Thyroid gland (tissue), 4 donors: ENCODE measurements at places on chromosomes 16 and 17. TPM values are rescaled to one million over a fixed set of nuclear protein-coding genes. Genes with fewer than 3 reads are reported as not detected.

- no peak for DNase-seq
- no peak overlapping the region for H3K4me3 ChIP-seq
- H3K27ac ChIP-seq, result no peak overlapping the region
- H3K27me3 ChIP-seq, result no peaks in the 10 kb centered on the region
- no peaks in the 10 kb centered on the region for H3K36me3 ChIP-seq
- H3K4me1 ChIP-seq, result no peaks in the 10 kb centered on the region
Observed at GRCh38 chr17:40872416-40872815, 5.4 kb upstream of the KRT12 start.

DNA sequence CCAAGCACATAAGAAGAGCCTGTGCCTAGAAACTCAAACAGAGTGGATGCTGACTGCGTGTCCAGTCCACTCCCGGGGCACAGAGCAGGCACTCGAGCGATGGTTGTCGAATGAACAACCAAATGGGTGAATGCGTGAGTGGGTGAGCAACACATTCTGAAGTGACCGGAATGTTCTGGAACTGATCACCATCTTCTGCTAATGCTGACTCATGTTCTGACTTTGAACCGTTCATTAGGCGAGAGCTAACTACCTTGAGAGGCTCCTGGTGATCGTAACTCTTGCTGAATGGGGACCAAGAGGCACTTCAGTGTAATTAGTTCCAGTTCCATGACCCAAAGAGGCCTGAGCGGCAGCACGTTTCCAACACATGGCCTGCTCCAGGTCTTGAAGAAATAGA, 37.9 kb downstream of the IRF8 start:
- no peak overlapping the region for H3K27ac ChIP-seq
- no peaks in the 10 kb centered on the region for H3K36me3 ChIP-seq
- no peaks in the 10 kb centered on the region for H3K27me3 ChIP-seq

DNA sequence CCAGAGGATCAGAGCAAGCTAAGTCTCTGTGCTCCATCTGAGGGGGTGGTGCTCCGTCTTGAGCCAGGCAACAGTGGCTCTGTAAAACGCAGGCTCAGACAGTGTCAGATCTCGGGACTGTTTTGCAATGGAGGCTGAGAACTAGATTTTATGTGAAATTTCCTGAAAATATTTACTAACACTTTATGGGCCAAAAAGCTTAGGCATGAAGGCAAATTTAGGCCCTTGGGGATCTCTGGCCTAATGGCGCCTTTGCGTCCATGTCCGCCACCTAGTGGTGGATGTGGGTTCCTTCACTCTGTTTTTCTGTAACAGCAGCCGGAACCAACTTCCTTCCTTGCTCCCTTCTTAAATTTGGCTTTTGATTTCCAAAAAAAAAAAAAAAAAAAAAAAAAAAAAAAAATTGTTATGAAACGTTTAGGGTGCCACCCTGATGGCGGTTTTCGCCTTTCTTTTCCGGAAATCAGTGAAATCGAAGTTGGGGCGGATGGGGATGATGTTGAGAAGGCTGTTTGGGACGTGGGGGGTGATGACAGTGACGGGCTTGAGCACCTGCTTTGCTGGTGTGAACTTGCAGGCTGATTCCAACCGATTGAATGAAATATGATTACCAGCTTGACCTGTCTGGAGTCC, 14.0 kb upstream of the ELAC2 start:
- no peak overlapping the region for H3K4me3 ChIP-seq
- no peaks in the 10 kb centered on the region for H3K27me3 ChIP-seq
- H3K36me3 ChIP-seq, result no peaks in the 10 kb centered on the region
- no peak overlapping the region for H3K27ac ChIP-seq
- H3K4me1 ChIP-seq, result no peaks in the 10 kb centered on the region

DNA sequence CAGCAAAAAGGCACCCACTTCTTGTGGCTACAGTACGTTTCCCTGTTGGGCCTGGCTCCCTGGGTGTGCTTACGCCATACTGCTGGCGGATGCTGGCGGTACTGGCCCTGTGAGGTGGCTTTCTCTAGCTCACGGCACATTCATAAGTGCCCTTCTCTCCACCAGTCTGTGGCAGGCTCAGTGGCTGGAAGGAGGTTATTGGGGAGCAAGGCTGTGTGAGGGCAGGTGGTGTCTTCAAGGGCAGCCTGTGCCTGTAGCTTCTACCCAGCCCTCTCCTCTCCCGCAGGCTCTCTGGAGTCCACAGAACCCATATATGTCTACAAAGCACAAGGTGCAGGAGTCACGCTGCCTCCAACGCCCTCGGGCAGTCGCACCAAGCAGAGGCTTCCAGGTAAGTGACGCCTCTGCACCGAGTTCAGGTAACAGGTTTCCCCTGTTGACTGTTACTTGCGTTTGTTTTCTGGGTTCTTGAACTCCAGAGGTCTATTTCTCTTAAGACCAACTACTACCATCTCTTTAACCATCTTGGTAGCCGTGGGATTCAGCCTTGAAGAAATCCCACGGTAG, 20.6 kb downstream of the NTAN1 start:
- no peak overlapping the region for H3K4me3 ChIP-seq
- no peaks in the 10 kb centered on the region for H3K27me3 ChIP-seq
- H3K4me1 ChIP-seq, result no peaks in the 10 kb centered on the region
- no peak for DNase-seq
- peaks cover 88% of the 10 kb centered on the region for H3K36me3 ChIP-seq

DNA sequence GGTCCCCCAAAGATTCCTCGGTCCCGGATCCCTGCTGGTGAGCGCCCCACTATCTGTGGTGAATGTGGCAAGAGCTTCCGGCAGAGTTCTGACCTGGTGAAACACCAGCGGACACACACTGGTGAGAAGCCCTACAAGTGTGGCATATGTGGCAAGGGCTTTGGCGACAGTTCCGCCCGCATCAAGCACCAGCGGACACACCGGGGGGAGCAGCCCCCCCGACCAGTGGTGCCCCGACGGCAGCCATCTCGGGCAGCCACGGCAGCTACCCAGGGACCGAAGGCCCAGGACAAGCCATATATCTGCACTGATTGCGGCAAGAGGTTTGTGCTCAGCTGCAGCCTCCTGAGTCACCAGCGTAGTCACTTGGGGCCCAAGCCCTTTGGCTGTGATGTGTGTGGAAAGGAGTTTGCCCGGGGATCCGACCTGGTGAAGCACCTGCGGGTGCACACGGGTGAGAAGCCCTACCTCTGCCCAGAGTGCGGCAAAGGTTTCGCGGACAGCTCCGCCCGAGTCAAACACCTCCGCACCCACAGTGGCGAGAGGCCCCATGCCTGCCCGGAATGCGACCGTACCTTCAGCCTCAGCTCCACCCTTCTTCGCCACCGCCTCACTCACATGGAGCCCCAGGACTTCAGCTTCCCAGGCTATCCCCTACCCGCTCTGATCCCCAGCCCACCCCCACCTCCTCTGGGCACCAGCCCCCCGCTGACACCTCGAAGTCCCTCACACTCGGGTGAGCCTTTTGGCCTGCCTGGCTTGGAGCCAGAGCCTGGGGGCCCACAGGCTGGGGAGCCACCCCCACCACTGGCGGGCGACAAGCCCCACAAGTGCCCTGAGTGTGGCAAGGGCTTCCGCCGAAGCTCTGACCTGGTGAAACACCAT, 2.8 kb downstream of the ZNF48 start:
- DNase-seq, result no peak
- H3K36me3 ChIP-seq, result peaks cover 11% of the 10 kb centered on the region

GRCh38 chr16:59368586-59368985, 634.5 kb upstream of the GOT2 start:
- DNase-seq, result no peak
- no peaks in the 10 kb centered on the region for H3K27me3 ChIP-seq
- no peaks in the 10 kb centered on the region for H3K36me3 ChIP-seq
- no peak overlapping the region for H3K4me3 ChIP-seq
- H3K27ac ChIP-seq, result no peak overlapping the region

GRCh38 chr16:57500578-57501111, 14.4 kb upstream of the DOK4 start:
- no peaks in the 10 kb centered on the region for H3K36me3 ChIP-seq
- H3K27ac ChIP-seq, result no peak overlapping the region
- no peak for DNase-seq
- no peaks in the 10 kb centered on the region for H3K27me3 ChIP-seq
- H3K4me3 ChIP-seq, result no peak overlapping the region

GRCh38 chr17:78558181-78558850, 18.9 kb downstream of the DNAH17 start:
- H3K27ac ChIP-seq, result no peak overlapping the region
- no peaks in the 10 kb centered on the region for H3K36me3 ChIP-seq
- H3K4me3 ChIP-seq, result no peak overlapping the region
- H3K27me3 ChIP-seq, result no peaks in the 10 kb centered on the region
- H3K4me1 ChIP-seq, result peaks cover 13% of the 10 kb centered on the region

- H3K4me3 ChIP-seq, result no peak overlapping the region
- no peaks in the 10 kb centered on the region for H3K27me3 ChIP-seq
- no peaks in the 10 kb centered on the region for H3K36me3 ChIP-seq
- DNase-seq, result no peak
- no peaks in the 10 kb centered on the region for H3K4me1 ChIP-seq
- H3K27ac ChIP-seq, result no peak overlapping the region
Observed at GRCh38 chr17:74903671-74904070, 10.2 kb upstream of the FADS6 start.

- DNase-seq, result no peak
- H3K27ac ChIP-seq, result no peak overlapping the region
- no peaks in the 10 kb centered on the region for H3K27me3 ChIP-seq
- no peak overlapping the region for H3K4me3 ChIP-seq
Observed at GRCh38 chr16:8859913-8860881, 8.6 kb downstream of the CARHSP1 start.

- DNase-seq, result no peak
- H3K4me3 ChIP-seq, result no peak overlapping the region
- H3K4me1 ChIP-seq, result peaks cover 22% of the 10 kb centered on the region
- peaks cover 12% of the 10 kb centered on the region for H3K36me3 ChIP-seq
Observed at GRCh38 chr17:75774471-75774990, 9.5 kb upstream of the GALK1 start.

Gene MYO15A
- total RNA-seq, result 1.3 TPM

Gene ABCA6
- 29.3 TPM for total RNA-seq

Gene CDH8
- not detected for total RNA-seq

Gene KRTAP2-3
- total RNA-seq, result not detected
